ENCODE measurements at places on chromosomes 2 and 18. TPM values are rescaled to one million over a fixed set of nuclear protein-coding genes. Genes with fewer than 3 reads are reported as not detected.

DNA sequence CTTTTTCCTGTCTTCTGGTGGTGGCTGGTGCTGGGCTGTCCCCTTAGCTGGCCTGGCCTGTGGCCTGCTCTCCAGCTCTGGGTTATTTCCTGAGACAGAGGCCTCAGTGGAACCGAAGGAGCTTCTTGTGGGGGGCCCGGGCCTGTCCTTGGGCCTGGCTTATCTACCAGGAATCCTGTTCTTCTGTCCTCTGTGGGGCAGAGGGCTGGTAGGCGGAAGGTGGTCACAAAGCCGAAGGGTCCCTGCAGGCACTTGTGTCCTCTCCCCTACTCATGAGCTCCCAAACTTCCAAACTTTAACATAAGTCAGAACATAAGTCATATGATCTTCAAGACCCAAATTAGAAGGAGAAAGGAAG lies 74.6 kb upstream of the MCFD2 start:
- DNase-seq = no peak
- no peak overlapping the region for H3K4me3 ChIP-seq
- peak overlapping the region; percentile 44 for H3K27ac ChIP-seq
- no peaks in the 10 kb centered on the region for H3K27me3 ChIP-seq

- H3K4me1 ChIP-seq = no peaks in the 10 kb centered on the region
- peak; percentile 78 for DNase-seq
- no peak overlapping the region for H3K4me3 ChIP-seq
- no peaks in the 10 kb centered on the region for H3K36me3 ChIP-seq
- H3K27ac ChIP-seq = peak overlapping the region; percentile 88
Observed at GRCh38 chr2:41966431-41966893, 81.4 kb upstream of the PKDCC start.

DNA sequence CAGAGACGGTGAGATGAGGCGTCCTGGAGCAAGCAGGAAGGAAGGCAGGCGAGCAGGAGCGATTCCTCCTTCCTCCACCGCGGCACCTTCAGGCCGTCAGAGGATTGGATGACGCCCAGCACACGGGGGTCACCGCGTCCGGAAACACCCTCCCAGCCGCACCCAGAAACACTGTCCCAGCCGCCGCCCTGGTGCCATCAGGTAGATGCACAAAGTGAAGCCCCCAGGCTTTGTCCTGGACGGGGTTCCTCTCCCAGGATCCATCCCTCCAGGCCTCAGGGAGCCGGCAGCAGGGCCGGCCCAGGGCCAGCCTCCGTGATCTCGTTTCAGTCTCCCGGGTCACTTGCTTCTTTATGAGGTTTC lies 31.5 kb downstream of the RTP5 start:
- no peak overlapping the region for H3K27ac ChIP-seq
- no peaks in the 10 kb centered on the region for H3K36me3 ChIP-seq
- no peak overlapping the region for H3K4me3 ChIP-seq
- H3K4me1 ChIP-seq = peaks cover 26% of the 10 kb centered on the region

DNA sequence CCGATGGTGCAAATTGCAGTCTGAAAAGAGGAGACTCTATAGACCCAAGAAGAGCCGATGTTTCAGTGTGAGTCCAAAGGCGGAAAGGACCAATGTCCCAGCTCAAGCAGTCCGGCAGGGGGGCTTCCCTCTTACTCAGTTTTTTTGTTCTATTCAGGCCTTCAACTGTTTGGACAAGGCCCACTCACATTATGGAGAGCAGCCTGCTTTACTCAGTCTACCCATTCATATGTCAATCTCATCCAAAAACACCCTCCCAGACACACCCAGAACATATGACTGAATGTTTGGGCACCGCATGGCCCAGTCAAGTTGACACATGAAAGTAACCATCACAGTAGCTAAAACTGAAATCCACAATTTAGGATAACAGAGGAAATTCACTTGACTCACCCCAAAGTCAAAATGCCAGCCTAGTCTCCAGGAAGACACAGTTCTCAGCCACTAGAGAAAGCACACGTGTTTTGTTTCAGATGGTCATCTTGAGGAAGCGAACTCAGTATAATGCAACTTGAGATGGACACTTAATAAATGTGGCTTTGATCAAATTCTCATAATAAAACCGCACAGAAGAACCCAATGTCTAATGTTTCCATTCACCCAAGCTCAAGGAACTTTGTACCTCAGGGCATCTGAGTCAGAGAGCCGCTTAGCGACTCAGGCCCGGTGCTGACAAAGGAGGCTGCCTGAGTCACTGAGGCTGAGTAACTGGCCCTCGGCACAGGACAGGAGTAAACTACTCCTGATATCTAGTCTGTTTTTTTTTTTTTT lies 2.4 kb downstream of the FHL2 start:
- no peak overlapping the region for H3K4me3 ChIP-seq
- H3K27ac ChIP-seq = peak overlapping the region; percentile 95
- DNase-seq = no peak
- H3K4me1 ChIP-seq = peaks cover 13% of the 10 kb centered on the region
- peaks cover 43% of the 10 kb centered on the region for H3K36me3 ChIP-seq
- no peaks in the 10 kb centered on the region for H3K27me3 ChIP-seq

DNA sequence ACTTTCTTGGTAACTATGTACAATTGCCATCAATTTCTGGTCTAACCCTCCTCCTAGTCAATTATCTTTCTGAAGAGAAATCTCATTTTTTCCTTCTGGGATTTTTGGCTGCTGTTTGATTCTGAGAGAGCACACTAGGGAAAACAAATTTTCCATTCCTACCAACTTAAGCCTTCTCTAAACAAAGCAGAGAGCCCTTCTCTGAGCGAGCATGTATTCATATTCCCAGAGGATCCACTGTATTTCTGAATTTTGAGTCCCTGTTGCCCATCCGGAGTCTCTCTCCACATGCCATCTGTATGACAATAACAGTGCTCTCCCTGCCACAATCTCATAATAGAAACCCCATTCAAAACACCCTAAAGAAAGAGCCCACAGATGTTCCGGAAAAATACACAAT lies 78.5 kb downstream of the MAIP1 start:
- H3K4me1 ChIP-seq = no peaks in the 10 kb centered on the region
- H3K27ac ChIP-seq = no peak overlapping the region
- no peaks in the 10 kb centered on the region for H3K36me3 ChIP-seq
- DNase-seq = no peak

DNA sequence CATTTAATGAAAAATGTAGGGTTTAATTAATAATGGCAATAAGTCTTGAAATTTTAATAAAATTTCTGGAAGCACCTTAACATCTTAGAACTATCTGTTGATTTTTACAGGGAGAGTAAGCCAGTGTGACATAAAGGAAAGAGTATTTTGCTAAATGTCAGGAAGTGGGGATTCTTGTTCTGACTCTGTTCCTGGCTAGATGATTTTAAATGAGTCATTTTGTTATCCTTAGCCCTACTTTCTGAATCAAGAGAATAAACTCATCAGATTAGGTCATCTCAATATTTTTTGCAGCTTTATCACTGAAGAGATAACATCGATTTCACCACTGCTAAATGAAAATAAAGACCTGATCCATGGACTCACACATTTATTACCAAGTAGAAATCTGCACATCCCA lies 377.5 kb upstream of the CYRIA start:
- no peak overlapping the region for H3K27ac ChIP-seq
- no peak overlapping the region for H3K4me3 ChIP-seq
- no peaks in the 10 kb centered on the region for H3K36me3 ChIP-seq
- no peak for DNase-seq
- H3K4me1 ChIP-seq = no peaks in the 10 kb centered on the region

UGT1A7 gene
- total RNA-seq = not detected

- H3K27ac ChIP-seq = peak overlapping the region; percentile 70
- H3K4me3 ChIP-seq = no peak overlapping the region
- H3K36me3 ChIP-seq = no peaks in the 10 kb centered on the region
- H3K4me1 ChIP-seq = peaks cover 98% of the 10 kb centered on the region
- H3K27me3 ChIP-seq = no peaks in the 10 kb centered on the region
Observed at GRCh38 chr2:9235147-9236044, 28.8 kb downstream of the ASAP2 start.

- no peaks in the 10 kb centered on the region for H3K36me3 ChIP-seq
- no peak overlapping the region for H3K4me3 ChIP-seq
- peaks cover 14% of the 10 kb centered on the region for H3K27me3 ChIP-seq
- H3K4me1 ChIP-seq = peaks cover 4% of the 10 kb centered on the region
- no peak for DNase-seq
Observed at GRCh38 chr18:37529296-37529695, 36.3 kb downstream of the CELF4 start.

DNA sequence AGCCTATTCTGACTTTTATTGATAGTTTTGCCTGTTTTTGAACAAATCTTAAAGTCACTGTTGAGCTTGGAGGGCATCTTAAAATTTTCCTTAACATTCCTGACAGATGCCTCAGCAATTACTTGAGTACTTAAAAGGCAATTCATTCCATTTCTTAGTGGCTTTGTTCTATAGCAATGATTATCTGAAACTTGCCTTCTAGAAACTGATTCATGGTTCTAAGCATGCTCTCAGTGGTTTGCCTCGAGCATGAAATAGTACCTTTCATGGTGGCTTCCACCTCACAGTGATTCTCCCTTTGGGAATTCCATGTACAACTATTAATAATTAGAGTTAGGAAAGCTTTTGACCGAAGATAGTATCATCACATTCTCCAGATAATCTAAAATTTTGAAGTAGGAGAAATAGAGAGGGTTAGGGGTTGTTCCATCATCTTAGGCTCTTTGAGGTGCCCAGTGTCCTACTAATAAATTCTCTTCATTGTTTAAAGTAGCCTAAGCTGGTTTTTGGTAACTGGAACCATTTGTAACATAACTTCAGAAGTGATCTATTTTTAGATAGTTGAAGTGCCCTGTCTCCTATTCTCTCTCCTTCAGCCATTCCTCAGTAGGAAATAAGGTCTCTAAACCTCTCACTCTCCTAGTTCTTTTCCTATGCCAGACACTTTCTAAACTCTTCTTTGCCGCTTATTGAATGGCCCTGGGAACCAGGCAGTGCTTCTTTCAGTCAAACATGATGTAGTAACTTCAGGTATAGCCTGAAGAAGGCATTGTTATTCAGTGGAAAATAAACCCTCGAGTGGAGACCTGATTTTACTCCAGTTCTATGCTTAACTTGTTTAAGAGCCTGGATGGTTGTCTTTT lies 156.1 kb downstream of the HAUS1 start:
- DNase-seq = no peak
- no peaks in the 10 kb centered on the region for H3K36me3 ChIP-seq
- H3K27me3 ChIP-seq = no peaks in the 10 kb centered on the region
- H3K4me1 ChIP-seq = peaks cover 44% of the 10 kb centered on the region
- peak overlapping the region; percentile 39 for H3K27ac ChIP-seq

GRCh38 chr2:10439971-10440370 lies 8.2 kb downstream of the ODC1 start:
- peaks cover 59% of the 10 kb centered on the region for H3K36me3 ChIP-seq
- peaks cover 7% of the 10 kb centered on the region for H3K4me1 ChIP-seq
- no peak overlapping the region for H3K27ac ChIP-seq
- no peak for DNase-seq
- H3K27me3 ChIP-seq = no peaks in the 10 kb centered on the region
- H3K4me3 ChIP-seq = no peak overlapping the region

DNA sequence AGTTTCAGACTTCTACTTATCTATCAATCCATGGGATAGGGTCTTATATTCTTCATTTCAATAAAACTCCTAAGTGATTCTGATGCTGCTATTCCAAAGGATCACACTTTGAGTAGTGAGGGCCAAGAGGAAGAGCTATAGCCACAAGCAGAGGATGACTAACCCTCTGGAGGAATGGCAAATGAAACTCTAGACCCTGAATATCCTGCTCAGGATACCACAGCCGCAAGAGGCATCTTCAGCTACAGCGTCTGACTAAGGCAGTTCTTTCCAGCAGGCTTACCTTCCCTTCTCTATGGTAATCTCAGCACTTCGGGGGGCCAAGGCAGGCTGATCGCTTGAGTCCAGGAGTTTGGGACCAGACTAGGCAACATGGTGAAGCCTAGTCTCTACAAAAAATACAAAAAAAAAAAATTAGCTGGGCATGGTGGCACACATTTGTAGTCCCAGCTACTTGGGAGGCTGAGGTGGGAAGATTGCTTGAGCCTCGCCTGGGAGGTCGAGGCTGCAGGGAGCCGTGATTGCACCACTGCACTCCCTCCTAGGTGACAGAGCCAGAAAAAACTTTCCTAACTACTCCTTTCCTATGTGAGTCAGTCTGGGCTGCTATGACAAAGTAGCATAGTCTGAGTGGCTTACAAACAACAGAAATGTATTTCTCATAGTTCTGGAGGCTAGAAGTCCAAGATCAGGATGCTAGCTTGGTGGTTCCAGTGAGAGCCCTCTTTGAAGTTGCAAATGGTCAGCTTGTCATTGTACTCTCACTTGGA lies 371.9 kb downstream of the IRS1 start:
- no peak for DNase-seq
- no peaks in the 10 kb centered on the region for H3K27me3 ChIP-seq
- no peaks in the 10 kb centered on the region for H3K36me3 ChIP-seq
- H3K4me3 ChIP-seq = no peak overlapping the region

DNA sequence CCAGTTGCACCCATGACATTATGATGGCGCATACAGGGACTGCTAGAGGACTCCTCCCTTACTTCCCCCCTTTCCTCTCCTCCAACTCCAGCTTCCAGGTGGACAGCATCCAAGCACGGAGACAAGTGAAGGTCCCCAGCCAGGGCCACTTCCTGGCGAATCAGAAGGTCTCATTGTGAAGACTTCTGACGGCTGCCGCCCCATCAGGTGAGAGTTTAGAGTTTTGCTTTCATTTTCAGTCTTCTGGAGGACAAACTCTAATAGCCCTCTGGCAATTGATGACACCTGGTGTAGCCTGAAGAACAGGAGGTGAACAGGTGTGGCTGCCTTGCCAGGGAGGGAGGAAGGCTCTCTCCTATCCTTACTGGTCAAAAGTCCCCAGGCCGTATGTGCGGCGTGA lies 77.3 kb upstream of the KCNH7 start:
- H3K4me1 ChIP-seq = no peaks in the 10 kb centered on the region
- no peak overlapping the region for H3K27ac ChIP-seq
- no peaks in the 10 kb centered on the region for H3K27me3 ChIP-seq
- DNase-seq = no peak
- H3K36me3 ChIP-seq = no peaks in the 10 kb centered on the region

DNA sequence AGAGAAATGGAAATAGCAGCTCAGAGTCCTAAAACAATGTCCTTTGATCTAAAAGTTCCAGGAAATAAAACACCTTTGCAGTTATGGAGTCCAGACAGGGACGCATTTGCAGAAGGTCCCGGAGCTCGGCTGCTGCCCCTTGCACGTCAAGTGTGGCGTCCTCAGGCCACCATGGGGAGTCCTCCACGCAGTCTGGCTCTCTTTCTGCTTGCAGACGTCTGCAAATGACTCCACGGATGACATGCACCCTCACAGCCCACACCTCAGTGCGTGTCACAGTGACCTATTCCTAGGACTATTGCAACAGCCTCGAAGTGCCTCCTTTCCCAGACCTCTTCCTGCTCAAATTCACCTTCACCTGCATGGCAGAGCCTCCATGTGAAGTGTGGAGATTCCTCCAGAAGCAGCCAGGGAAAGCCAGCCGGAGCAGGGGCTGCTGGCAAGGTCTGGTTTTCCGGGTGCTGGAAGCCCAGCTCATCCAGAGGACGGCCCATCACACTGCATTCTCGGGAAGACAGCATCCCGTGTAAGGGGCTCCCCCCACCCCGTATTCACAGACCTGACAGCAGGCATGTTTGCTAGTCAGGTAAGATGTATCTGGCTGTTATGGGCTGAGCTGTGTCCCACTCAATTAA lies 137.7 kb downstream of the ASB1 start:
- H3K27me3 ChIP-seq = no peaks in the 10 kb centered on the region
- no peak overlapping the region for H3K4me3 ChIP-seq
- no peak for DNase-seq
- H3K4me1 ChIP-seq = no peaks in the 10 kb centered on the region

- H3K27me3 ChIP-seq = no peaks in the 10 kb centered on the region
- DNase-seq = no peak
- H3K36me3 ChIP-seq = no peaks in the 10 kb centered on the region
- no peaks in the 10 kb centered on the region for H3K4me1 ChIP-seq
- H3K4me3 ChIP-seq = no peak overlapping the region
Observed at GRCh38 chr2:3023531-3023930, 354.1 kb downstream of the EIPR1 start.

KYNU gene
- 14.0 TPM for total RNA-seq

RAB27B gene
- not detected for total RNA-seq
